Memory B cell (primary cell): ENCODE measurements at places on chromosomes 6 and 20.

- DNase-seq = no peak
Measured at GRCh38 chr6:136166815-136167214, 83.3 kb downstream of the MTFR2 start.

- no peak for DNase-seq
Measured at GRCh38 chr6:161064915-161065314, 73.3 kb downstream of the MAP3K4 start.

DNA sequence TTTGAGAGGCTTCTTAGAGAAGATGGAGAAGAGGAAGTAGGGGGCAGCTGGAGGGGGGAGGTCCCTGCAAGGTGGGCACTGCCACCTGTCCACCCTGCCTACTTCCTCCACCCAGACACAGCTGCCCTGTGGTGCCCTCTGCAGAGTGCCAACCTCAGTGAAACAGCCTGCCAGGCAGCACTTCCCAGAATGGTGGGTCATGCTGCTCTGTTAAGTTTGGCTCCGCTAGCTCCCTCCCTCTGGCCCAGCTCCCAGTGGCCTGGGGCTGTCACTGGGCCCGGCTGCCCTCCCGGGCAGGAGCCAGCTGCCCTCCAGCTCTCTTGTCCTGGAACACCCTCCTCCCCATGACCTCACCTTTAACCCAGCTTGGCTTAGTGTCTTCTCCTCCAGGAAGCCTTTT is 5.1 kb upstream of the EPB41L1 start:
- DNase-seq = no peak

DNA sequence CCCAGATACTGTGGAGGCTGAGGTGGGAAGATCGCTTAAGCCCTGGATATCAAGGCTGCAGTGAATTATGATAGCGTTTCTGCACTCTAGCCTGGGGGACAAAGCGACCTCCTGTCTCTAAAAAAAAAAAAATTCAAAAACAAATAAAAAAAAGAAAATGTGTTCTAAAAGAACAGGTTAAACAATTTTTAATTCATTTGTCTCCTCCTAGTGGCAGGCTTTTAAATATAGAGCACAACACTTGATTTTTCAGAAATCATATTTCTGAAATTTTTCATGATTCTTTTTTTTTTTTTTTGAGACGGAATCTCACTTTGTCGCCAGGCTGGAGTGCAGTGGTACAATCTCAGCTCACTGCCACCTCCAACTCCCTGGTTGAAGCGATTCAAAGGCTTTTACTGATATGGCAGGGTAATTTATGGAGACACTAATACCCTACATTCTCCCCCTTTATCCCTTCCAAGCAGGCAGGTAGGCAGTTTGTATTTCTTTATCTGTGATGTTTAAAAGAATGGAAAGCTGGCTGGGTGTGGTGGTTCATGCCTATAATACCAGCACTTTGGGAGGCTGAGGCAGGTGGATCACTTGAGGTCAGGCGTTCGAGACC is 8.7 kb upstream of the GTF3C6 start:
- peak; percentile 20 for DNase-seq

GRCh38 chr6:131680868-131681267 is 20.3 kb downstream of the OR2A4 start:
- DNase-seq = no peak

- no peak for DNase-seq
Measured at GRCh38 chr20:23339986-23340385, 10.6 kb upstream of the NXT1 start.

DNA sequence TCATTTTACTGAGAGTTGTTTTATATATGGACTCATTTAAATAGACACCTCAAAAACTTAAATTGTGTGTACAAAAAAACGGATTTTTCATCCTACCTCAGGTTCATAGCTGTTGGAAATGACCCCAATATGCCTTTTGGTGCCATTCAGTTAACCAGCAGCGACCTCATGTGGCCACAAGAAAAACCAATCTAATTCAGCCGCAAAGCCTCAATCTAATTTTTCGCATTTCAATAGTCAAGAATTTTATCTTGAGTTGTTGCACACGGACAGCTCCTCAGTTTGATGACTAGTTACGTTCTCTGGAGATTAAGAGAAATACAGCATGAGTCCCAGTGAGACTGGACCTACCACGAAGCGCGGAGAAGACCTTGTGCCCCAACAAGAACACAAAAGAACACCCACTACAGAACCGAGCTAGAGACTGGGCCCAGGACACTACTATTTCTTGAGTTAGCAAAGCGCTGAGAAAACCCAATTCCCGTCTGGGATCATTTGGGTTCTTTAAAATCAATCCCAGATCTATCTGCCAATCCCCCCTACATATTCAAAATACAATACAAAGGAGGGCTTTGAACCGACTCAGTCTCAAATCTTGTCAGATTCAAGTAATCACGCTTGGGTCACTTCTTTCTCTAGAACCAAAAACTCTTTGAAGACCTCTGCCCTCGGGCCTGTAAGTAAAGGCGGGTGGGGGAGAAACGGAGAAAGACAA is 1.1 kb downstream of the TCP11 start:
- DNase-seq = peak; percentile 51

- DNase-seq = no peak
Measured at GRCh38 chr20:48158014-48158413, 372.7 kb upstream of the SULF2 start.

DNA sequence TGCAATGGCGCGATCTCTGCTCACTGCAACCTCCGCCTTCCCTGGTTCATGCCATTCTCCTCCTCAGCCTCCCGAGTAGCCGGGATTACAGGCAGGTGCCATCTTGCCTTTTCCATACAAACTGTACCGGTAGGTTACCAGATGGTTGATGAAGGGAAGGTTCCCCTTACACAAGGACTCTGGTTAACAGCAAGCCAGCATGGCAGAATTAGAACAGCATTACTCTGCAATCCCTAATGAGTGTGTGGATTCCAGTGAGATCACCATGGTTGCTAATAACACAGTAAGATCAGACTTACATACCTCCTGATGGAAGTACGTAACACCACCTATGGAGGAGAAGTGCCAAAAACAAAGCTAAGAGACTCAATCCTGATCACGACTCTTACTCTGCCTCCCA is 51.7 kb downstream of the TTI1 start:
- no peak for DNase-seq

GRCh38 chr20:59231124-59231804 is 67.6 kb downstream of the ZNF831 start:
- no peak for DNase-seq

- DNase-seq = peak; percentile 49
Measured at GRCh38 chr20:36836591-36837269, 39.2 kb upstream of the TLDC2 start.

DNA sequence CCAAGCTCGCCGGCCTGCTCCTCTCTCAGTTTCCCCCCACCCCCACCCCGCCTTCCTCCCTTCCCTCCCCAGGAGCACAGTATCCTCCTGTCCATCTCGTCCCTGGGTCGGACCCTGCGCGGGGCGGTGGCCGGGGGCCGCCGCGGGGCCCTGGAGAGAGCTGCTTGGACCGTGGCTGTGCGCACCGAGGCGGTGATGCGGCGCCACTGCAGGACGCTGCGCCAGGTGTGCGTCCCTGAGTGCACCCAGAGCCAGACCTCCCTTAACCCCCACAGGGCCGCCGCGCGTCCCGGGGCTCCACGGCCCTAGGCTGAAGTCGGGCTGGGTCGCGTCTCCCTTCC is 2.2 kb downstream of the C20orf204 start:
- DNase-seq = no peak

GRCh38 chr6:16190214-16190613 is 48.2 kb upstream of the GMPR start:
- DNase-seq = no peak

DNA sequence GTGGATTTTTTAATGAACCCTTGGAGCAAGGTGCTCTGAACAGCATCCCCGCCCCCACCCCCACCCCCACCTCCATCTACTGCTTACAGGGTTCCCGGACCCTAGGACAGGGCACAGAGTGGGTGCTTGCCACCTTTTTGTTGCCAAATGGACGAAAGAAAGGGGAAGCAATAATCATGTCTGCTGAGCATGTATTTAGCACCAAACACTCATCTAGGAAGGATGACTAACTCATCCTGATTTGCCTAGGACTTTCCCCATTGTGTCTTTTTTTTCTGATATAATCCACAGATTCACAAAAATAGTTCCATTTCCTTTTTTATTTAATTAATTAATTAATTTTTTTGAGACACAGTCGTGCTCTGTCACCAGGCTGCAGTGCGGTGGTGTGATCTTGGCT is 1.2 kb upstream of the PLTP start:
- no peak for DNase-seq

DNA sequence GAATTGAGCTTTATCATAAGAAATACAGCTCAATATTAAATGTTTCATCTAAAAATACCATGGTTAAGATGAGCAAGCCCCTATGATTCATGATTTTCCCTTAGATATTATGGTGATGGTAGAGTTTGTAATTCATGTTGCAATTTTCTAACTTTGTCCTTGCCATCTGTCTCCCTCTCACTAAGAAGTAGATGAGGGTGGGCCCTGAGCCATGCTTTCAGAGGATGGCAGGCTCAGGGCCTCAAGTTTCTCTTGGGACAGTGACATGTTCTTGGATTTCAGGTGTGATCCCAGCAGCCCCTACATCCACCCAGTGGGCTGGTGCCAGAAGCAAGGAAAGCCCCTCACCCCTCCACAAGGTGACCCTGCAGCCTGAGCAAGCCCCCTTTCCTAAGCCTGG is 25.6 kb downstream of the L3MBTL1 start:
- no peak for DNase-seq

DNA sequence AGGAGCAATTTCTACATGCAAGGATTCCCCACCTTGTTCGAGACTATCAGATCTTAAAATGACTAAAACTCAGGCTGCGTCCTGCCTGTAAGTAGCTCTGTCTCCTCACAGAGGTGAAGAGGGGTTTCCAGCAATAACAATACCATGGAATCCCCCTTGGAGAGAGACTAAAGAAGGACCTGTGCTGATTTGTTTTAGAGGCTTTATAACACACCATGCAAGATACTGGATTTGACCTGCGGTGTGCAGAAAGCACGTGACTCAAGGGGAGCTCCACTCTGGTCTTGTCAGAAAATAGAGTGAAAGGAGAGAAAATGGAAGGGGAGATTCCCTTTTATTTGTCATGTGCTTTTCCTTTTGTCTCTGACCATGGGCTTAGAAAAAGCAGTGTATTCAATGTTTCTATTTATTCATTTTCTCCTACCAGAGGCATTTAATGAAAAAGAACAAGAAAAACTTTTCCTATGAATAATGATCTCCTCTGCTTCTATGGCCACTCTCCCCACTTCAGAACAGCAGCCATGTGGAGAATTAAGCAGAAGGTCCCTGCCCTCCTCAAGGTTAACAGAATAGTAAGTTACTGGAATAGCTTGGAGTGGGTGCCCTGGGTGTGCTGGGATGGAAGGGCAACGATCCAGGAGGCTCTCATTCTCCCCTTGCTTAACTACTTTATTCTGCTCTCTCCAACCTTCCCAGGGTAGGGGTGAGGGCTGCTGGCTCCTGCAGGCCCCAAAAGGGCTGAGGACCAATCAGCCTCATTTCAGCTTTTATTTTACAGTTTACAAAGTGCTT is 19.2 kb upstream of the MRPS10 start:
- DNase-seq = no peak
